Stimulated activated CD8-positive, alpha-beta memory T cell treated with anti-CD3 and anti-CD28 coated beads, Interleukin-4, amount 100 ng/mL, for 4 hours (primary cell): ENCODE measurements at places on chromosomes 3 and 15.

DNA sequence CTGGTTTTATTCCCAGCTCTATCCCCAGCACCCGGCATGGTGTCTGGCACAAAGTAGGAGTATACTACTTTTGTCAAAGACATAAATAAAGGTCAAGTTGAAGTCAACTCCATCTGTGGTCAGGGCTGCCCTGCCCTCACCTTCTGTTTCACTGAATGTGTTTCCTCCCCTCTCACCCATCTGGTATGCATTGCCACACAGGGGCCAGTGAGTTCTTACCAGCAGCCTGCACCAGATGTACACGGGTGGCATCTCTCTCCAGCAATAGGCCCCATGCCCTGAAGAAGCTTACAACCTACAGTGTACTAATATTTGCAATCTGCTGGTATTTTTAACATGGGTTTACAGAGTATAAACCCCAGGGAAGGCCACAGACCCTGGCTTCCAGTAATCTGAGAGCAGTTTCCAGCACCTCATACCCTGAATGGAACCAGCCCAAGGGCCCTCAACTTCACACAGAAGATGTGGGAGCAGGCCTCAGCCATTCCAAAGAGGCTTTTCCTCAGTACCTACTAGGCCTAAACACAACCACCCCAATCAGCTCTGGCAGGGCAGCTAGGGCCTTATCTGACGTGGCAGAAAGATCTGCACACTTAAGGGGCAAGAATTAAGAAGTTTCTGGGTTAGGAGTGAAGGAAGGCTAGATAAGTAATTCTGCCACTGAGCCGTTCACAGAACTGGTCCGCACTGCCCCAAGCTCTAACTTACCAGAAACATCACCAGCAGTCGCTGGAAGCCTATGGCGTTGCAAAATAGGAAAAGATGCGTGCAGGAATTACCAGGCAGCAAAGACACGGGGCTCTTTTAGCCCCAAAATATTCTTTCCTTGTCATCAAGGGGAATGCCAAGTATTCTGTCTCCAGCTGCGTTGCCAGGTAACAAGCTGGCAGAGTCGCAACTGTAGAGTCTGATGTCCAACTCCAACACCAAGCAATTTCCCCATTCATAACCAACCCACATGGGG is 2.1 kb downstream of the IDH2 start:
- DNase-seq = no peak

- DNase-seq = no peak
Observed at GRCh38 chr15:68548364-68548763, 30.4 kb upstream of the CORO2B start.

- no peak for DNase-seq
Observed at GRCh38 chr3:14256561-14257342, 78.1 kb downstream of the LSM3 start.

GRCh38 chr3:16309558-16309957 is 44.5 kb downstream of the OXNAD1 start:
- DNase-seq = no peak

DNA sequence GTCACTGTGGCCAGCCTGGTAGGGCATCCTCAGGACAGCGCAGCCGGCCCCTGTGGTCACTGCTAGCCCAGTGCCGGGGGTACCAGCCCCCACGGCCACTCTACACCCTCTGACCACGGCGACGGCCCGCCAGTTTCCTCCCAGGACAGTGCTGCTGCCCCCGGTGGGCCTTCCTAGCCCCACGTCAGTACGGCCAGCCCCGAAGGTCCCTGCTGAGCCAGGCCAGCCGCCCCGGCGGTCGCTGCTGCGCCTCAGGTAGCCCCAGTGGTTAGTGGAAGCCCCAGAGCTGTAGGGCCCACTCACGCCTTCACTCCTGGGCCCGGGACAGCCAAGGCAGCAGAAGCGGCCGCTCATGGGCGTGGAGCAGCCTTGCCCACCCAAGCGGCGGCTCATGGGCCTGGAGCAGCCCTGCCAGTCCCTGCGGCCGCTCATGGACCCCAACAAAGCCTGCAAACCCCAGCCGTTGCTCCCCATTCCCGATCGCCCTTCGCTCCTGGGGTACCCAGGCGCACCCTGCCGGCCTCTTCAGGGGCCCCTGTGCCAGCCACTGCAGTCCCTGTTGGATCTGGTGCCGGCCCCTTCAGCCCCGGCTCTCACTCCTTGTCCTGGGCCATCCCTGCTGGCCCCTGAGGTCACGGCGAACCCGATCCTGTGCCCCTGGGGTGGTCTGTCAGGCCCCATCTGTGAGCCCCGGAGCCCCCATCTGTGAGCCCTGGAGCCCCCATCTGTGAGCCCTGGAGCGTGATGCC is 9.5 kb upstream of the ROPN1B start:
- DNase-seq = no peak

DNA sequence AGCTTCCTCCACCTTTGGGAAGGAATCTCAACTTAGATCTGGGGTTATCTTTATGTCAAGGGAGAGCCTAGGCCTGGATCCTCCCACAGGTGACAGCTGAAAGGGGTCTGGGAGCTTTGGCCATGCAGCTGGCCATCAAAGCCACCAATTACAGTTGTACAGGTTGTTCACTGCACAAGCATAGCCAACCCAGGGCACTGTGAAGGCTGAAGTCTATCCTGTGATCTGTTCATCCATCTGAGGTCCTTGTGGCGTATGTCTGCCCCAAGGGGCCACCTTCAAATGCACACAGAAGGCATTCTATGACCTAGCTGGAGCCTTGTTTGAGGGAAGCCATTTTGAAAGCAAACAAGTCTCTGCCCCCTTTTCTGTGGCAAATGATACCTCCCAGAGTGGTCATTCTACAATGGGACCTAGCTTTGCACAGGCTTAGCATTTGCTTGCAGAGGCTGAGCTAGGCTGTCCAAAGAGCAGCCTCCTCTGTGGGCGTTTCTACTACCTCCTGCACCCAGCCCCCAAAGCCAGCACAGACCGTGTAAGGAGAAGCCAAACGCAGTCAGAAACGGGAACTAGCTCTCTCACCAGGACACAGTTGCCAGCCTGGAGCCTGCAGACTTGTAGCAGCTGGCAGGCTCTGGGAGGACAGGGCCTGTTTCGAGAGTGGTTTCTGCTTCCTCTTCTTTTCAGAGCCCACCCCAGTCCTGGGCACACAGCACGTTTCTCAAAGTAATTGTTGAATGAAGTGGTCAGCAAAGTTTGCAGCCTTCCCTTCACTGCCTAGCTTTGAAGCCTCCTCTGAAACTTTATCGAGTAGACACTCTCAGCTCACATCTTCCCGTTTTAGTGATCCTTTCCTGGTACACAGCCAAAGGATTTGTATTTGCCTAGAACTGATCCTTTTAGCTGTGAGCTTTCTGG is 157.3 kb upstream of the SMAD3 start:
- no peak for DNase-seq

DNA sequence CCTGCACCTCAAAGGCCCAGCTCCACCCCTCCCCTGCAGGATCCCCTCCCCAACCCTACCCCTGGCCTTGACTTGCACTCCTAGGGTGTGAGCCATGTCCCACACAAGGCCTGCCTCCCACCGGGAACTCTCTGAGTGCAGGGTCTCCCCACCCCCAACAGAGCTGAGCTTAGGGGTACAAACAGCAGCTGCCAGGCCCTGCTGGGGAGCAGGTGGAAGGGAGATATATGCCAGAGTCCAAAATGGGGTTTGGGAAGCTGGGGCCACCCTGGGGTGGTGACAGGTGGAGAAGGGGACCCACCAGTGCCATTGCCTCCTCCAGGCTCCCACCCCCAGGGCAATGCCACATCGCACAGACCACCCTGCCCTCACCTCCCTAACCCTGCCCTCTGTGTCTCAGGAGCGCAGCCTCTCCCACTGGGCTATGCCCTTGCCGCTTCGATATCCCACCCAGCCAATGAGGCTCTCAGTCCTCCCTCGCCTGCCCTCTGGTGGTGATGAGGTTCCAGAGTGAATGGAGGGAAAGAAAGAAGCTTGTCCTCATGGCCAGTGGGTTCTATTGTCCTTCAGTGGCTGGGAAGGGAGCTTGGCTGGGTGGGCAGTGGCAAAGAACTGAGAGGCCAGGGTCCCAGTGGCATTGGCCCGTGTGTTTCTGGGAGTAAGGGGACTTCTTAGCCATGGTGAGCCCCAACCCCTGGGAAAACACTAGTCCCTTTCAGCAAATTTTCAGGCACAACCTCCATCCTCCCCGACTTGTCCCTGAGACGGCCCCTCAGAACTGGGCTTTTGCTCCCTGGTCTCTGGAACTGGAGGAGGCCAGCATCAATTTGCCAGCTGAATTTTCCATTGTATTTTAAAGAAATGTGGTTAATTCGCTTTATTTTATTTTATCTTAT is 46.8 kb downstream of the CYP11A1 start:
- no peak for DNase-seq

GRCh38 chr15:38576261-38576660 is 11.6 kb upstream of the RASGRP1 start:
- DNase-seq = no peak

GRCh38 chr15:45095661-45096060 is 18.3 kb downstream of the DUOX2 start:
- DNase-seq = no peak

DNA sequence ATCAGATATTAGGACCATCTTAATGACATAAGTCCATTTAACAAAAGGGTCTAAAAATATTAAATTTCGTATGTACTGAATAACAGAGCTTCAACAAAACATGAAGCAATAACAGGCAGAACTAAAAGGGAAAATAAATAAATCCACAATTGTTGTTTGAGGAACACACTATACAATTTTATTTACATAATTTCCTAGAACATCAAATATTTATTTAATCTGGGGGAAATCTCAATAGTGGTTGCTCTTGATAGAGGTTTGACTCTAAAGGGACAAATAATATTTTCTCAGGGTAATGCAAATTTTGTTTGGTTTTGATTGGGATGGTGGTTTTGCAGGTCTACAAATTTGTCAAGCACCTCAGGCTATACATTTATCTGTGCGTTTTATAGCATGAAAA is 90.3 kb downstream of the BCHE start:
- DNase-seq = no peak

- no peak for DNase-seq
Observed at GRCh38 chr3:14405360-14406238, 3.2 kb downstream of the SLC6A6 start.

DNA sequence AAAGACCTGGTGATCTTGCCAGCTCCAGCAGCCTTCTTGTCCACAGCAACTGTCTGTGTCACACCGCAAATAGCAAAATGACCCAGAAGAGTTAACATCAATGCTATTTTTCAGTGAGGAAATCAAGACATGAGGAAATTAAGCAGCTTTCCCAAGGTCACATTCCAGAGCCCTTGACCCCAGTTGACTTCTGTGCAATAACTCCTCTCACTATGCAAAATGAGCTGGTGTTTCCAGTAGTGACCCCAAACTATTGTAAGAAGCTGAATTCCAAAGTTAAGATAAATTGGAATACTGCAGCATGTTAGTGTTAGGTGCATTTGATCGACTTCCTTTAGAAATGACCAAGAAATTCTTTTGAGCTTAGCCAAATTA is 172.8 kb upstream of the SNTN start:
- DNase-seq = no peak

- no peak for DNase-seq
Observed at GRCh38 chr3:195196266-195196665, 74.7 kb downstream of the XXYLT1 start.

- DNase-seq = no peak
Observed at GRCh38 chr3:29279286-29279685, 1.6 kb upstream of the RBMS3 start.

DNA sequence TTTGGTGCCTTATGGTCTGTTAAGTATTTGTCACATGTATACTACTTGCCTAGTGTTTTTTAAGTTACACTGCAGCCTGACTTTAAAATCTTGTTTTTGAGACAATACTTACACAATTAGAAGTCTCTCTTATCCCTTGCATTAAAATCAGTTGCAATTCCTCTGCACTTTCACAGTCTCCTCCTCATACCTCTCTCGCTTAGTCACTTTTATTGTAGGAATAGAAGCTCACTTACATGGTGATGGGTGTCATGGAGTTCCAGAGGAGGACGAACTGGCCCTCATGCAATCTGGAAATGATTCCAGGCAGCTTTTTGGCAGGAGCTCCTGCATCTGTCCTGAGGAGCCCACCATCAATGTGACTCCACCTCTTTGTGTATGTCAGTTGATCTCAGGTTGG is 238.4 kb upstream of the TBC1D5 start:
- DNase-seq = no peak

- DNase-seq = no peak
Observed at GRCh38 chr3:156416846-156417558, 137.9 kb downstream of the SSR3 start.

GRCh38 chr15:62325597-62325996 is 160.5 kb upstream of the C2CD4B start:
- no peak for DNase-seq

- no peak for DNase-seq
Observed at GRCh38 chr3:61679026-61679425, 117.7 kb downstream of the PTPRG start.
